NCI-H2171 (cell line): ENCODE measurements at places on chromosomes 5 and 9.

GRCh38 chr5:74660873-74661272 lies 20.3 kb upstream of the ENC1 start:
- no peak for DNase-seq

DNA sequence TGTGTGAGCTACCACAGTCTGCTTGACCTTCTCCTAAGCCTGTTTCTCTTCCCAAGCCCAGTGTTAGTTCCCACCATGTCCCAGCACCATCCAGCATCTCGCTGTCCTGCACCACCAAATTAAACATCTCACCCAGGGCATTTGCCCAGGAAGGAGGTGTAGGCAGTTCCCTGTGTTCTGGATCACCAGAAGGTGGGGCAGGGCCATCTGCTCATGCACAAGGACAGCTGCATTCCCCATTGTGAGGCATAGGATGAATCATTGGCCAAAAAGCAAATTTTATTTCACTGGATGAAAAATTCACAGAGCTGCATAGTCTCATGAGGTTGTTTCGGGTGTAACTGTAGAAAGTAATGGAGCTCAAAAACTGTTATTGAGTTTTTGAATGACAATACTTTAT lies 89.5 kb upstream of the GRIA1 start:
- DNase-seq: no peak

DNA sequence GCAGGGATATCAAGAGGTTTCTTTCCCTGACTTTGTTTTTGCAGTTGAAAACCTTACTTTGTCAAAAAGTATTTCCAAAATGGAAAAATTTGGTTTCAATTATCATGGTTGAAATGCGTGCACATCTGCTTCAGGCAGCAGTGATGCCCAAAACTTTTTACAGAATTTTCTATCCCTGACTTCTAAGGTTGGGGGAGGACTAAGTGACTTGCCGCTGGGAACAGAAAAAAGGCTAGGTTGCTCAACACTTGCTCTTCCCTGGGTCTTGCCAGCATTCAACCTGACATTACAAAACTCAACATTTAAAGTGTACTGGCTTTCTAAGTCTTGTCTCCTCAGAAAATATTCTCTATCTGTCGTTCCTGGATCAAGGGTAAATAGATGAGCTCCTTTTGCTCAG lies 4.7 kb downstream of the KLHL3 start:
- no peak for DNase-seq

- DNase-seq: no peak
Measured at GRCh38 chr9:77597057-77597456, 51.1 kb downstream of the GNA14 start.

GRCh38 chr5:166370928-166371690 lies 1920.3 kb upstream of the WWC1 start:
- DNase-seq: no peak

DNA sequence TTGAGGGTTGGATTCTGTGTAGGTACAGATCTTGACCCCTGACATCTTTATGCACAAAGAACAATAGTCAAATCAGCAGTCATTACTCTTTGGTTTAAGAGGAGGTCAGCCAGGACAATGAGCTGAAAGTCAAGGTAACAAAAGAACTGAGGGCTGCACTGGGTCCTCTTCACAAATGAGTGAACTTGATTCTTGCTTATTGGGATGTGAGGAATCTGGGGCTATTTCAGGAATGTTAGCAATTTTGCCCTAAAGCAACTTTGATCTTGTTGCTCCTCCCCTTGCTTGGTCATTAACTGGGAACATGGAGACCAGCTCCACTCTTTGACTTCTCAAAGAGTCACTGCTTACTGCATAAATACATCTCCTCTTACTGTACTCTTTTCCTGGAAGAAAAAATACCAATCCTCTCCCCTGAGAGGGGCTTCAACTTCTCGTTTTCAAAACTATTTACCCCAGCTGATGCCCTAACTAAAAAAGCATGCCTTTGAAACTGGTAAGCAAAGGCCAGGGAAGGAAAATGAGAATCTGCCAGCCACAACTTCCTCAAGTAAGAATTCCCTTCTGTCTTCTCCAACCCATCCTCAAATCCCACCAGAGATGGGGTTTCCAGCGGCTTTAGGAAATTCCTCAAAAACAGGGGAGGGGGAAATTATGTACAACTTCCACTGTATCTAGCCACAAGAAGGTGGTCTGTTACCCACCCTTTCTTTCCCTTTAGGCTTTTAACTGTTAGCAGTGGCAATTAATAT lies 368.3 kb downstream of the ENC1 start:
- no peak for DNase-seq

- DNase-seq: no peak
Measured at GRCh38 chr9:119509291-119509905, 140.2 kb upstream of the BRINP1 start.

- DNase-seq: no peak
Measured at GRCh38 chr5:172243302-172243701, 40.3 kb downstream of the UBTD2 start.

DNA sequence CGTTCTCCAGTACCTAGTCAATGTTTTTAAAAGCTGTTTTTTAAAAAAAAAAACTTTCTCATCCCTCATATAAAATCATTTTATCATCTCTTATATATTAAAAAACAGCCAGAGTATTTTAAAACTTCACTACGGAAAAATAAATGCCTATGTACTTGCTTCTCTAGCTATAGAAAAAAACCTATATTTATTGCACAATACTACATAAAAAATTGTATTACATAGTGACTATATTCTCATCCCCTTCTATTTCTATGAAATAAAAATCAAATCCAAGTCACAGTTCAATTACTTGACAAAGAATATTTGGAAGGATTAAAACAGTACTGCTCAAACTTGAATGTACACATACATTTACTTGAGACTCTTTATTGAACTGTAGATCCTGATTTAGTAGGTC lies 56.7 kb downstream of the RICTOR start:
- DNase-seq: no peak

GRCh38 chr5:140542972-140543371 lies 4.5 kb upstream of the EIF4EBP3 start:
- no peak for DNase-seq
